Ascending aorta (tissue), 2 donors: ENCODE measurements at places on chromosomes 5 and 9. TPM values are rescaled to one million over a fixed set of nuclear protein-coding genes. Genes with fewer than 3 reads are reported as not detected.

GRCh38 chr5:55821731-55822512 lies 29.2 kb upstream of the IL31RA start:
- peak overlapping the region; percentile 43 for H3K4me3 ChIP-seq
- no peaks in the 10 kb centered on the region for H3K36me3 ChIP-seq
- DNase-seq = no peak
- no peak overlapping the region for H3K27ac ChIP-seq
- H3K4me1 ChIP-seq = no peaks in the 10 kb centered on the region
- H3K27me3 ChIP-seq = no peaks in the 10 kb centered on the region

DNA sequence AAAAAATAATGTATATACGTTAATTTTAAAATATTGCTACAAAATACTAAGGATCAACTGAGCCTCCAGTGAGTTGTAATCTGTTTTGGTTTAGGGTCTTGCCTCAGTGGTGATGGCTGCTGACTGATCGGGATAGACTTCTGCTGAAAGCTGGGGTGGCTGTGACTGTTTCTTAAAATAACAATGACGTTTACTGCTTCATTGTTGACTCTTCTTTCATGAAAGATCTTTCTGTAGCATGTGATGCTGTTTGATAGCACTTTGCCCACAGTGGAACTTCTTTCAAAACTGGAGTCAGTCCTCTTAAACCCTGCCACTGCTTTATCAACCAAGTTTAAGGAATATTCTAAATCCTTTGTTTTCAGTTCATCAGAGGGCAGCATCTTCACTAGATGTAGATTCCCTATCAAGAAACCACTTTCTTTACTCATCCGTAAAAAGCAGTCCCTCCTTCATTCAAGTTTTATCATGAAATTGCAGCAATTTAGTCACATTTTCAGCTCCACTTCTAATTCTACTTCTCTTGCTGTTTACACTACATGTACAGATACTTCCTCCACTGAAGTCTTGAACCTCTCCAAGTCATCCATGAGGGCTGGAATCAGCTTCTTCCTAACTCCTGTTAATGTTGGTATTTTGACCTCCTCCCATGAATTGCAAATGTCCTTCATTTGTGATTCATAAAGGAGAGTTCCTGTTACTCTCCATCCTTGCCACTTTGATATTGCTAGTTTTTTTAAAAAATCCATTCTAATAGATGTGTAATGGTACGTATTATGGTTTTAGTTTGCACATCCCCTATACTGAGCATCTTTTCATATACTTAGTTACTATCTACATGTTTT lies 41.5 kb upstream of the PTPDC1 start:
- no peaks in the 10 kb centered on the region for H3K4me1 ChIP-seq
- H3K4me3 ChIP-seq = no peak overlapping the region
- H3K27ac ChIP-seq = no peak overlapping the region
- H3K27me3 ChIP-seq = no peaks in the 10 kb centered on the region
- no peak for DNase-seq

DNA sequence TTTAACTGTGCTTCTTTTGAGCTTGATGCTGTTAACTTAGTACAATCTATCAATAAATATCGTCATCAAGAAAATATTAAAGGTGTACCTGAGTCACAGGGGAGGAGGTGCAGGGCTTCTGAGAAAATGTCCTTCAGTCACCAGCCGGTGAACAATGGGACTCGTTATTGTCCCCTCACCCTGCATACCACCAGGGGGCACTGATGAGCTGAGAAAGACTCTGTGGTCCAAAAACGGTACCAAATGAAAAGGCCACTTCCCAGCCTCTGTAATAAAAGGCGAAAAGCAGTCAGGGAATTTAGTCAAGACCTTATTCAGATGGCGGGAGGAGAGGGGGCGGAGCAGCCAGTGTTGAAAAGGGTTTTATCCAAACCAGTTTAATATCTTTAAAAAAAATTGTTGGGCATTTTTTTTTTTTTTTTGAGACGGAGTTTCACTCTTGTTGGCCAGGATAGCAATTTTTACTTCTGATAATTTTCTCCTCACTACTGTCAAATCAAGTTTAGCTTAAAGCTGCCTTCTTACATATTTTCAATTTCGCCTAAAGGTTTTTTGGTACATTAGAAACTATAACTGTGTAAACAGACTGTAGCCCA lies 271.9 kb upstream of the ADAMTS16 start:
- DNase-seq = no peak
- H3K27ac ChIP-seq = no peak overlapping the region
- no peaks in the 10 kb centered on the region for H3K36me3 ChIP-seq
- H3K4me3 ChIP-seq = no peak overlapping the region
- no peaks in the 10 kb centered on the region for H3K4me1 ChIP-seq

DNA sequence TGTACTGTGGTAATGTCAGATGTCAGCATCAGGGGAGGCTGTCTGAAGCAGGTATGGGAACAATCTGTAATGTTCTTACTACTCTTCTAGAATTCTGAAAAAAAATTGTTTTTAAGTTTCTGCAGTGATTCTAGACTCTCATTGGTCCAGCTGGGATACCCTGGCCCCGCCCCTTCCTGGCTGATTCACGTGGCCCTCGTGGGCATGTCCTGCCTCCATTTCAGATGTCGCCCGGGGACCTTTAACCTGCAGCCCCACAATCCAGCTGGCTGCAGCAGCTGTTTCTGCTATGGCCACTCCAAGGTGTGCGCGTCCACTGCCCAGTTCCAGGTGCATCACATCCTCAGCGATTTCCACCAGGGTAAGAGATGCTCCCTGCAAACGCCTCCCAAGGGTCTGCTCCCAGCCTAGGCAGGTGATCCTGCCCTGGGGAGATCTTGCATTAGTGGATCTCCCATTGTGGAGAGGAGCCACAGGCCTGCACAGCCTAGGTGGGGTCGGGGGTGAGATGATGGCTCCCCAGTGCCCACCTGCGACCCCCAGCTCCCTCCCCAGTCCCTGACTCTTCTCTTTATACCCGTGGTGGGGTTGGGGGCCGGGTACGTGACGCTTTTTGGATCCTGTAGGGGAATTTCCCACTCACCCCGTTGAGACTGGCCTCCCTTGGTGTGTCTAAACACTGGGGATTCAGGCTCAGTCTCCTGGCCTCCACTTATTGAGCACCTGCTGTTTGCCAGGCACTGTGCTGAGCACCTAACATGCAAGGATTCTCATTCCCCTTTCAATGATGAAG lies 36.5 kb downstream of the LAMC3 start:
- H3K4me3 ChIP-seq = no peak overlapping the region
- H3K27ac ChIP-seq = no peak overlapping the region
- H3K27me3 ChIP-seq = no peaks in the 10 kb centered on the region
- no peaks in the 10 kb centered on the region for H3K36me3 ChIP-seq

Gene OTULINL
- total RNA-seq = 0.21 TPM
